ENCODE measurements at places on chromosomes 5 and 9. TPM values are rescaled to one million over a fixed set of nuclear protein-coding genes. Genes with fewer than 3 reads are reported as not detected.

SMIM33 gene
- not detected for total RNA-seq

PCDHB16 gene
- total RNA-seq = 0.69 TPM

UGCG gene
- total RNA-seq = 90.0 TPM

MIER3 gene
- total RNA-seq = 18.7 TPM

CARTPT gene
- not detected for total RNA-seq

C5orf58 gene
- total RNA-seq = not detected

TBCA gene
- total RNA-seq = 77.5 TPM

MARCOL gene
- total RNA-seq = not detected

FOXD4L5 gene
- total RNA-seq = 0.09 TPM

PTGES2 gene
- 50.5 TPM for total RNA-seq

SLC31A2 gene
- 4.5 TPM for total RNA-seq

NR4A3 gene
- 0.76 TPM for total RNA-seq

NUDT12 gene
- 5.9 TPM for total RNA-seq

PRRX2 gene
- 0.17 TPM for total RNA-seq

CYLC2 gene
- not detected for total RNA-seq

SOHLH1 gene
- total RNA-seq = not detected

PMPCA gene
- total RNA-seq = 33.1 TPM

ORM2 gene
- total RNA-seq = not detected

PCDHB2 gene
- 0.22 TPM for total RNA-seq

GOLM1 gene
- 12.2 TPM for total RNA-seq

FCN2 gene
- total RNA-seq = not detected

CPEB4 gene
- 20.4 TPM for total RNA-seq

PCDHA6 gene
- total RNA-seq = 0.09 TPM

Measured in dermis lymphatic vessel endothelial cell (primary cell).